CD4-positive, alpha-beta T cell treated with Interleukin-2 at 100 ng/mL for 4 hours (primary cell): ENCODE measurements at places on chromosomes 6 and 20.

DNA sequence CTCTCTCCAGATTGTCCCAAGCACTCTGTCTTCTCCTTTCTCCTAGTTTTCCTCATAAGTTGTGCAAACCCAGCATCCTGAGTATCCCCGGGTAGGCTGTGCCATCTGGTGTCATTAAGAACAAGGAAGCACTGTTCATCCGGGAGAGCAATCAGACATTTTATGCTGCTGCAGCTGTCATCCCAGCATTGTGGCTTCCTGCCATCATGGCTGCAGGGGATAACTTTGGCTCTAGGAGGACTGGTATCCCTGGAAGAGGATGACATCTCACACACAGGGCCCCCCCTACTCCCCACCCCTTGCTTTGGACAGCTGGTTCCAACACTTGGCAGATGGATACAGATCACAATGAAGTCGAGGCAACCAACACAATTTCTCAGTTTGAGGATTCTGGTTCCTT lies 1195.1 kb upstream of the MAP3K7 start:
- DNase-seq = no peak

- no peak for DNase-seq
Measured at GRCh38 chr6:74408844-74409243, 712.8 kb downstream of the CD109 start.

DNA sequence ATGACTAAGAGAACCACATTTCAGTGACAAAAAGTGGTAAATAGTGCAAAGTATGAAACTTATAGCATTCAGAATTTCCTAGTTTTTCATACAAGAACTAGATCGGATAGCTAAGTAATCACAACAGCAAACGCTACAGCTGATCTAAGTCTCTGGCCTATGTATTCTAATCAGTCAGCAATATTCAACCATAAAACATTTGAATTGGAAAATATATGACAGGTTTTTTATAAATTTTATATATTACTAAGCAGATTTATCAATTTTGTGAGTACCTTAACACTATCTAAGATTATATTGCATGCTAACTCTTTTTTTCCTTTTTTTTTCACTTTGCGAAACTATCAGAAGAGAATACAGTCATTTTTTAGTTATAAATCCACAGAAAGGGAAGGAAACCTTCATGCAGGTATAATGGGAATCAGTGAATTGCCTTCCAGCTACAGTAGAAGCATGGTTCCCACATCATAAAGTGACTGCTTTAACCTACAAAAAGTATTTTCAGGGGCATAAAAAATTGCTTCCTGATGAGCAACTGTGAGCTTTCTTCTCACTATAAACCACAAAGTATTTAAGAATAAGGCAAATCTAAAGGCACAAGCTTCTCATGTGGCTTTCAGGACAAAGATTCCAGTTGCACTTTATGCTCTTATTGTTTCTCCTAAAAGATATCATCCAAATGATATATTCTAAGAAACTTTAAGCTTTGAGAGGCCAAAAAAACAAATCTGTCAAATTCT lies 74.0 kb upstream of the GJE1 start:
- DNase-seq = no peak

DNA sequence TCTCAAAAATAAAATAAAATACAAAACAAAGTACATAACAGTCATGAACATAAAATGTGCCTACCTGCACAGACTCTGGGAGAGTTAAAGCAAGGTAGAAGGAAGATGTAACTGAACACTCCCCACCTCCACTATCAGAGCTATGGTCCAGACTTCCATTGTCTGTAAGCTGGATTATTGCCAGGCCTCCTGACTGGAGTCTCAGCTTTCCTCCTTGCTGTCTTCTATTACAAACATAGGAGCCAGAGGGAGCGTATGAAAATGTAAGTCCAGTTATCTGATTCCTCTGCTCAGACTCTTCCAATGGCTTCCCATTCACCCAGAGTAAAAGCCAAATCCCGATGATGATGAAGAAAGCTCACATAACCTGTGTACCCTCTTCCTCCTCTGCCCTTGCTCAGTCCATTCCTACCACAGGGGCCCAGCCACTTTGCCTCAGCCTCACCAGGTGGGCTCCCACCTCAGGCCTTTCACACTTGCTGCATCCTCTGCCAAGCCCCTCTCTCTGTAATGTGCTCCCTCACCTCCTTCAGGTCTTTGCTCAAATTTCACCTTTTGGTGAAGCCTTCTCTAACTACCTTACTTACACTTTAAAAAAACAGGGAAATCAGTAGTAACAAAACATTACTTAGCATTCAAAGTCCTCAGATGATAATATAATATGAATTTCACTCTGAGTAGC lies 194.1 kb downstream of the RIMS1 start:
- no peak for DNase-seq

DNA sequence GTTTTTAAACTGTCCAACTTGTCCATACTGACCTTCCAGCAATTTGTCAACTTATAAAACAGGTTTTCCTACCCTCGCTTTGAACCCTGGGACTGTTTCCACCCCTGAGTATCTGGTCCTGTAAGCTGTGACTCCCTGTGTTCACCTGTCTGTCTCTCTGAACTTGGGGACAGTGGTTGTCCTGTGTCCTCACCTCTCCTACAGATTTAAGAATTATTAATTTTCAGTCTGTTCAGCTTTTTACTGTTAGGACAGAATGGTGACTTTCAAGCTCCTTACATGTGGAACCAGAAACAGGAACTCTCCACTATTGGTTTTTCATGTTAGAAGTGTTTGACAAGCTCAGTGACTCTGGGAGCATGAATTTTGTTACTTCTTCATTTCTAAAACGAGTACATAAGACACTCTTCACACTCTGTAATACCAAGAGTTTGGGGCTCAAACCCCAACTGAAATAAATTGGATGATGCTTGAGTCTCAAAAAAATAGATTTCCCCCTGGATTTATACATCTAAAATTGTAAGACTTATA lies 713.9 kb downstream of the COL12A1 start:
- DNase-seq = no peak

DNA sequence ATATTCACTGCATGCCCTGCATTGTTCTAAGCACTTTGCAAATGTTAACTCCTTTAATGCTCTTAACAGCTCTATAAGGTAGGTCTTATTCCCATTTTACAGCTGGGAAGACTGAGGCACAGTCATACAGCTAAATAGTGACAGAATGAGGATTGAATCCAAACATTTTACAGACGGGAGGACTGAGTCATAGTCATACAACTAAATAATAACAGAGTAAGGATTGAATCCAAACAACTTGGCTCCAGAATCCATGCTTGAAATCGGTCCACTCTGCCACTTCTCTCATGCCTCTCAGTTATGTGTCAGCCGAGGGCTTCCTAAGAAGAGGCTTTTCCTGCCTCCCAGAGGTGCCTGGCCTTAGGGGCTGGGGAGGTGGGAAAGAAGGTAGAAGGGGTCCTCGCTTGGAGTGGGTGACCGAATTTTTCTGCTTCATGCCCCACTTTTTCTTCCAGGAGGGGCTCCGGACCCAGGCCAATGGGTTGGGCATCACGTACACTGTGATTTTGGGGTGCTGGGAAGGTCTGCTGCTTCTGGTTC lies 137.4 kb upstream of the RNF24 start:
- DNase-seq = no peak

GRCh38 chr6:20205722-20206161 lies 6.5 kb downstream of the MBOAT1 start:
- DNase-seq = no peak

DNA sequence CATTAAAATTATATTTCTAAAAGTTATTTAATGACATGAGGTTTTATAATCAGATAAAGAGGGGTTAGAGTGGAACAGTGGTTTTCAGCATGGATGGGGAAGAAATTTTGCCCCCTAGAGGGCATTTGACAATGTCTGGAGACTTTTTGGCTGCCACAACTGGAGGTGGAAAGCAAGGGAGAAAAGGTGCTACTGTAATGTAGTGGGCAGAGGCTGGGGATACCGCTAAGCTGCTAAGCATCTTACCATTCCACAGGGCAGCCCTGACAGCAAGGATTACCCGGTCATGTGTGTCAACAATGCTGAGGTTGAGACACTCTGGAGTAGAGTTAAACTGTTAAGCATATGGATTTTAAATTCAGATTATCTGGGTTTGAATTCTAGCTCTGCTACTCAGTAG lies 52.9 kb upstream of the FABP7 start:
- DNase-seq = no peak
